ENCODE measurements at places on chromosomes 13 and 19.

- DNase-seq = no peak
Measured at GRCh38 chr19:18993115-18993514, 40.2 kb downstream of the SUGP2 start.

DNA sequence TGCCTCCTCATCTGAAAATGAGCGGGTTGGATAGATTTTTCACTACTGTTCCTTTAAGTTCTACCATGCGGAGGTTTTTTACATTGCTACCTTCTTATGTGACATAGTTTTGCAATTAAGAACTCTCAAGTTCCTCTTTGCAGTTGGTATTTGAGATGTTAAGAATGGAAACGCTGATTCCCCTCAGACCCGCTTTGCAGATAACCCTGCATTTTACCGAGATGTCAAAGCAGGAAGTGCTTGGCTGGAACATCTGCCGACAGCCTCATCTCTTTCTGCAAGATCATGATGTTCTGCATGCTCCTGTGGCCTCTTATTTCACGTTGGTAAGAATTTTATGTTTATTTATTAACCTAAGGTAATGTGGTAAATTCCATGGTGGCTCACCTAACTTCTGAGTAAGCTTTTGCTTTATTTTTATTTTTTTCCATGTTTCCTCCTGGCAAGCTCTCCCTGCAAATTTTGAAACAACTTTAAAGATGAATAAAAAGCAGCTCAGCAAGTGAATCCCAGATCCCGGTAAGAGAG lies 22.5 kb downstream of the PABPC3 start:
- DNase-seq = no peak

DNA sequence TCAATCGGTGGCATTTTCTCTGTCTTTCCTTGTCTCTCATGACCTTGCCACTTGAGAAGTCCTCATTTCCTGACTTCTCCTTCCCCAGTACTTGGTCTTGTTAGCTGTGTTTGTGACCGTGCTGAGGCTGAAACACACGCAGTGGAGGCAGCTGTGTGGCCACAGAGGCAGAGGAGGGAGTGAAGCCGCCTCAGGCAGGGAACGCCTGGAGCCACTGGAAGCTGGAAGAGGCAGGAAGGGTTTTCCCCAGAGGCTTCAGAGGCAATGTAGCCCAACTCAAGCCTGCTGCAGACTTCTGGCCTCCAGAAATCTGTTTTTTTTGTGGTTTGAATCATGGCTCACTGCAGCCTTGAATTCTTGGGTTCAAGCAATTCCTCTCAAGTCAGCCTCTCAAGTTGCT lies 29.2 kb upstream of the ARGLU1 start:
- DNase-seq = no peak

GRCh38 chr13:99353246-99353600 lies 46.0 kb upstream of the GPR183 start:
- no peak for DNase-seq

GRCh38 chr19:15320116-15320515 lies 12.2 kb downstream of the BRD4 start:
- DNase-seq = no peak

DNA sequence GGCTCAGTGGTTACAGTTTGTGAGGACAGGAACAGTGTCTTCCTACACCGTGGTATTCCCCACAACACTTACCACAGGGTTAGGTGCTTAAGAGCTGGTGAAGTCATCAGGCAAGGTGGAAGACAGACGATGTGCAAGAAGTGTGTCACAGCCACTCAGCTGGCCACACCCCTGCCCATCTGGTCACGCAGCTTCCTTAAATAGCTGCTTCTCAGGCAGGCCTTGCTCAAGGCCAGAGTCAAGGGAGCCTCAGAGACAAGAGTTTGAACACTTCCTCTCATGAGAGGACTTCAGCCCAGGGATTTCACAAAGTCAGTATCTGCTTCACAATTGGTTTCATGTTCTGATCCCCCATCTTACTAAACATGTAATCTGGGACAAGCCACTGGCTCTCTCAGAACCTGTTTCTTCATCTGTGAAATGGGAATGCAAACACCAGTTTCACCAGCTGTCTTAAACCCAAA lies 80.3 kb upstream of the FRY start:
- peak; percentile 68 for DNase-seq

DNA sequence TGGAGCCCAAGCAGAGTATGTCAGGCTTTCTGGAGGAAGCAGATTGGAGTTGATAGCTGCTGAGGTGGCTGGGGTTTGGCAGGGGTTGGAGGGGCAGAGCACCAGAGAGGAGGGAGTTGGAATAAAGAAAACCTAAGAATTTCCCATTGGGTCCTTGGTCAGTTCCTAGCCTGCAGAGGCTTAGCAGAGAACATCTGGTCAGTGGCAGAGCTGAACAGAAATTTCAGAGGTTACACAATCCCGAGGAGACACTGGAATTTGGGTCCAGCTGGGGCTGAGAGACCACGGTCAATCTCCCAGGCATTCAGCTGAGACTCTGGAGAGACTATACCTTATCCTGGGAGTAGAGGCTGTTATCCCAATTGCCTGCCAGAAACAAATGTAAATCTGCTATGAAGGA lies 84.4 kb downstream of the DPY19L3 start:
- no peak for DNase-seq

- no peak for DNase-seq
Measured at GRCh38 chr13:55497486-55497885, 1643.2 kb upstream of the PRR20A start.

DNA sequence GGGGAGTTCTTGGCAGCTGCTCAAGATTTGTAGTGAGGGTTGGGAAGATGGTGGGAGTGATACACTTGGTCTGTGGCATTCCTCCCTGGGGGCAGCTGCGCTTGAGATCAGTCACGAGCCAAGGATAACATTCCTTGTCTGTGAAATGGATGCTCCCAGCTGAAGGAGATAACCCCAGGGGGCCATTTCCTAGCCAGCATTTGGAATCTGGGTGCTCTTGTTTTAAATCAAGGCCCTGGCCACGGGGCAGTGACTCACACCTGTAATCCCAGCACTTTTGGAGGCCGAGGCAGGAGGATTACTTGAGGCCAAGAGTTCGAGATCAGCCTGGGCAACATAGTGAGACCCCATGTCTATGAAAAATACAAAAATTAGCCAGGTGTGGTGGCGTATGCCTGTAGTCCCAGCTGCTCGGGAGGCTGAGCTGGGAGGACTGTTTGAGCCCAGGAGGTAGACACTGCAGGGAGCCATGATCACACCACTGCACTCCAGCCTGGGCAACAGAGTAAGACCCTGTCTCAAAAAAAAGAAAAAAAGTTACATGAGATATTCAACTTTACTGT lies 4.6 kb downstream of the PKN1 start:
- no peak for DNase-seq

DNA sequence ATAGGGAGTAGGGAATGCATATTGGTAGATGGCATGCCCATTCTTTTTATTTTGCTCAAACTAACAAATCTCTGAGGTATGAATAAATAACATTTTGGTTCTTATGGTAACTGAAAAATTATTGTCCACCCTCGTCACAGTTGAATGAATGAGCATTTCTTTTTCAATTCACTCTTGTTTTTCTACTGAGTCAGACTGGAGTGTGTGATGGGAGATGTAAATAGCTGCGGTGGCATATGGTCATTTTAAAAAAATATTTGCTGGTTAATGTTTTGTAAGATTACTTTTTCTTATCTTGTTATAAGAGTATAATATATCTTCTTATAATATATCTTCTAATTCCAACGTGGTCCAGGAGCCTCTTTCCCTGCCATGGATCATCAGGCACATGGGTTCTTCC lies 586.5 kb downstream of the SLITRK5 start:
- no peak for DNase-seq

- no peak for DNase-seq
Measured at GRCh38 chr13:97431171-97431764, 2.7 kb upstream of the RAP2A start.

DNA sequence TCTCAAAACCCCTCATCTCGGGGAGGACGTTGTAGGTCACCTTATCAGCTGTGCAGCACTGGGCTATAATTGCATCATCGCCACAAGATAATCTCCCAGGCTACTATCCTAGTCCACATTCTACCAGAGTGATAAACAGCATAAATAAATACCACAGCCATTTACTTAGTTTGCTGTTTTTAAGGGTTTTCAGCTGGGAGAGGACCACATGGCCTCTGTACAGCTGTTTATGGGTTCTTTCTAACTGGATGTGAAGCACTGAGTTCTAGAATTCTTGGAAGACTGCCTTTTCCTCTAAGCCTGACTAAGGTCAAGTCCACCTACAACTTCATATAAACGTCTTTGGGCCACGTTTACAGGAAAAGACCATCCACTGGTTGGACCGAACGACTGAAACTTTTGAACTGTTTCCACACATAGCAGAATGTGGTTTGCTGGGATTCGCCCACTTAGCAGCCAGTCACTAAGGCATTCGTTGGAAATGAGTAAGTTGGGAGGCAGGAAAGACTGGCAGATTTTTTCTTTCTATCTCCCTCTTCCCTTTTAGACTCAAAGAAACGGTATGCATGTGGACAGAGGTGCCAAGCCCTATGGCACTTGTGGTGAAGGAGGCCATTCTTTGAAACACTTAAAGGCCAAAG lies 752.5 kb upstream of the SGCG start:
- DNase-seq = no peak

DNA sequence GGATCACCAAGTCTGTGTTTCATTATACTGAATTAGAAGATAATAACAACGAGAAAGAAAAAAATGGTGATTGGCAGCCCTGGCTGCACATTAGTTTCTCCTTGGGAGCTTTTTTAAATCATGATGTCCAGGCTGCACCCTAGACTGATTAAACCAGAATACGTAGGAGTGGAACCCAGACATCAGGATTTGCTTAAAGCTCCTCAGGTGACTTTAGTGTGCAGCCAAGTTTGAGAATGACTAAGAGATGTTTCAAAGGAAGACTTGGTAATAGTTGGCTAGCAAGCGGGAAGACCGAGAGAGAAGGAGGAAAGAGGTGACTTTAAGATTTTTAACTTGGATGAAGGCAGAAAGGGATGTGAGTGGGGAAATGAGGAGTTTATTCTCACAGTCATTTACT lies 71.4 kb upstream of the SERP2 start:
- DNase-seq = no peak

GRCh38 chr19:31349160-31349881 lies at the start of gene TSHZ3:
TSHZ3 (minus strand) TSS chr19:31349436; CDS start chr19:31349219, 217 bp downstream.
- DNase-seq = no peak

- no peak for DNase-seq
Measured at GRCh38 chr19:30783212-30783611, 411.0 kb downstream of the ZNF536 start.

DNA sequence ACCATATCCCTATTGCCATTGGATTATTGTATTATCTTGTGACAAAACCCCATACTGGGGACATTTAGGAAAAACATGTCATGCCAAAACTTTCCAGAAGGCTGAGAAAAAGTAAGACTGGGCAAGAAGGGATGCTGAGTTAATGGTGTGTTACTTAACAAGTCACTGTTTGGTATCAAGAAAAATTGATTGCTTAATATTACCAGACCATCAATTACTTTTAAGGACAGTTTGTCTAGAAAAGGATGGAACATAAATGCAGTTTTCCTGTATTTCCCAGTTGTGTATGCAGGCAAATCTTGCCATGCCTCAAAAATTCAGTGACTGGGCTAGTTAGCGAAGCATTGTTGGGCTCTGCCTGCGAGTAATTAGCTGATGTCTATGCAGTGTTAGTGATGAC lies 705.6 kb upstream of the MIR17HG start:
- no peak for DNase-seq

DNA sequence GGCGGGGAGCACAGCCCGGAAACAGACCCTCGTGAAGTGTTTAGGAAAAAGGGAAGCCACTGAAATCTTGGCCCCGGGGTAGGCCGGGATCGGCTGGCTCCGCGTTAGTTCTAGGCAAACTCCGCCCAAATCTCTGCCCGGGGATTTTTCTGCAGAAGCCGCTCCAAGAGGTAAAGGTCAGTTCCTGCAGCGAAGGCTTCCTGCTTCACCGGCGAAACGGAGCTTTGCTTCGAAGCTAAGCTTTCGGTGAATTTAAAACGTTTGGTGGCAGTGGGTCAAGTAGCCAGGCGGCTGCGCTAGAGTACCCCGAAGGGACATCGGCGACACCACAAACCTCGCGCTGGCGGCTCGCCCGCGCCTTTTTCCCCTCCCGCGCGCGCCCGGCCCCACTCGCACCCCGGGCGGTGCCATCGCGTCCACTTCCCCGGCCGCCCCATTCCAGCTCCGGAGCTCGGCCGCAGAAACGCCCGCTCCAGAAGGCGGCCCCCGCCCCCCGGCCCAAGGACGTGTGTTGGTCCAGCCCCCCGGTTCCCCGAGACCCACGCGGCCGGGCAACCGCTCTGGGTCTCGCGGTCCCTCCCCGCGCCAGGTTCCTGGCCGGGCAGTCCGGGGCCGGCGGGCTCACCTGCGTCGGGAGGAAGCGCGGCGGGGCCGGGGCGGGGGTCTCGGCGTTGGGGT lies 441 bp downstream of the GJB2 start:
- DNase-seq = no peak

DNA sequence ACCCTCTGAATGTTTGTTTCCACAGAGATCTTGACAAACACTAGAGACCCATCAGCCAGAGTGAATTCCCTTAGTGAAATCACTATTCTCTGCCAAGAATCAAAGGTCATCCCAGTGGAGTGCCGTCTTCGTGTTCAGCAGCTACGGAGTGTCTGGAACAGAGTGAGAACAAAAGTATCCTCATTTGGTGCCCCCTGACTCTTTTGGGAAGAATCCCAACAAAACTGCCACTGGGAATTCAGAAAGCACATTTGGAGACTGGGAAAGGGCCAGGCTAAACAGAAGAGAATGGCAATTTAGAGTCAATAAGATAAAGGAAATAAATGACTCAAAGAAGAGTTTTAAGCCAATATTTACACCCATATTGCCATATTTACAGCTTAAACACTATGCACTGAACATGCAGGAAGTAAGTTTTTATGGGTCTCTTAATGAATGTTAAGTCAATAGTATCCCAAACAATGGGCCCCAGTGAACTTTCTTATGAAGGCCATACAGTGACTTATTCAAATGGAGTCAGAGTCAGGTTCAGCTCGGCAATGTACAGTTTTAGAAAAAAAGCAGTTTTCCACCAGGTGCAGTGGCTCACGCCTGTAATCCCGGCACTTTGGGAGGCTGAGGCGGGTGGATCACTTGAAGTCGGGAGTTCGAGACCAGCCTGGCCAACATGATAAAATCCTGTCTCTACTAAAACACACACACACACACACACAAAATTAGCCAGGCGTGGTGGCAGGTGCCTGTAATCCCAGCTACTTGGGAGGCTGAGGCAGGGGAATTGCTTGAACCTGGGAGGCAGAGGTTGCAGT lies 392.6 kb downstream of the KLF5 start:
- DNase-seq = no peak

GRCh38 chr19:4730740-4731171 lies 7.1 kb upstream of the DPP9 start:
- DNase-seq = peak; percentile 31

GRCh38 chr19:10138879-10139795 lies 19.4 kb upstream of the EIF3G start:
- no peak for DNase-seq

DNA sequence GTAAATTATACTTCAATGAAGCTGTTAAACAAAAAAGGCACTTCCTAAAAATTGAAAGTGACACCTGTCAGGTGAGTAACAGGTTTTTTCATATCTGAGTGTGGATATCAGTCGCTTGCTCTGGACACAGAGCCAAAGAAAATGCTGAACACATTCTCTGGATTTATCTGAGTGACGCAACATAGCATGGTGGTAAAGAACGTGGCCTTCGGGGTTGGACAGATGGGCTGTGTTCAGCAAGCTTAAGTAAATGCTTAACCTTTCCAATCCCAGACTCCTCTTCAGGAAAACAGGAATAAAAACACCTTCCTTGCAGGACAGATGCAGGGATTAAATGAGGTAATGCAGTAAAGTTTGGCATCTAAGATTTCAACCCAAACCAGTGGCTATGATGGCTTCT lies 132.0 kb downstream of the FOXO1 start:
- DNase-seq = no peak

Data from NK-92 treated with Interleukin-12 subunit alpha and Interleukin-12 subunit beta, amount 100 ng/mL, for 24 hours (cell line).